ENCODE measurements at places on chromosomes 1 and 21.

DNA sequence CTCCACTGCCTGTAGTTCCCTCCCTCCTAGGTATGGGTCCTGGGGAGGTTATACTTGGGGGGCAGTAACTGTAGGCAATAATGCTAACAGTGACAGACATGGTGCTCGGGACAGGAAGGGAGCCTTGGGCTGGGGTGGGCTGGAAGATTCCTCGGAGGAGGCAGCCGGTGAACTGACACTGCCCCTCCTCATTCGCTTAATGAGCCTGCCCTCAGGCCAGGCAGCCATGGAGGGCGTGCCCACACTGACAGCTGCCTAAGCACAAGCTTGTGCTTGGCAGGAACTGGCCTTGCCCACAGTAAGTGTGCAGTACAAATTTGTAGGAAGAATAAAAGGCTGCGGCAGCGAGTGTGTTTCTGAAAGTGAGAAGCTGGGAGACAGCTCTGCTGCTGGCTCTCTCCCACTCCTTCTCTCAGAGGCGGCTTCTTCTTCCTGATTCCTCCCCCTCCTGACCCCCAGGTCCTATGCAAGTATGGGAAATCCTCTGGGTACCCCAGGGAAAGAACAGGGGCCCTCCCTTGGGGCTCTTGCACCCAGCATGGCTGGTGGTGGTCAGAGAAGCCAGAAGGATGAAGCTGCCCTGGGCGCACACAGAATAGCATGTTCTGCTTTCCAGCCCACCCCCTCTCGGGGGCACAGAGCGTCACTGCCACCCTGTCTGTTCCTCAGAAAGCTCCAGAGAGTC is 23.6 kb downstream of the OPTC start:
- DNase-seq, result no peak

GRCh38 chr1:76055987-76056386 is 18.6 kb upstream of the ST6GALNAC3 start:
- DNase-seq, result no peak

DNA sequence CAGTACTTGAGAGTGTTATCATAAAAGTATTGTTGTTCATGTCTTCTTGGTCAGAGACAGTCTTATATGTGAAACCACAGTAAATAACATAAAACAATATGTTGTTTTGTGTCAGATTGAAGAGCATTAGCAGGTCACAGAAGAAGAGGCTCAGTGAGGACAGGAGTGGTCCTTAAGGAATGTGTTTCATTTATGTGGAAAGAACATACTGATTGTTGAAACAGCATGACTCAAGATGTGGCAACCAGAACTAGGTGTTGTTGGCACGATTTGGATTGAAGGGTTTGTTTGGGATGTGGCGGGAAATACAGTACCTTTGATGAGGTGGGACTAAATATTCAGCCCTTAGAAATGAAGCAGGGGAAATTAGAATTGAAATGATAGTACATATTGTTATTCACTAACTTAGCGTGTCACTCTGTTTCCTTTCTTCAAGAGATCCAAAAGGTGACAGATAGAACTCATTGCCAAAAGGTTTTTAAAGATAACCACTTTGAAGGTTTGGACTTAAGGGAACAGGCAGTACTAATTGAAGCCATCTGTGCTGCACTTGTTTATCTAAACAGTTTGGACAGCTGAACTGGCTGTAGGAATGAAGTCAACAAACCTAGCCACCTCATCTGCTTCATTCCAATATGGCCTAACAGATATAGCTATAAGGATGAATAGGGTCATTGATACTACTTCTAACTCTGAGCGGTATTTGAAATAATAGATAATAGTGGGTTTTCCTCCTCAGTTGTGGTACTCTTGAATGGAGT is 14.4 kb downstream of the RALGPS2 start:
- no peak for DNase-seq

- DNase-seq, result no peak
Measured at GRCh38 chr1:212690816-212691403, 8.7 kb downstream of the BATF3 start.

DNA sequence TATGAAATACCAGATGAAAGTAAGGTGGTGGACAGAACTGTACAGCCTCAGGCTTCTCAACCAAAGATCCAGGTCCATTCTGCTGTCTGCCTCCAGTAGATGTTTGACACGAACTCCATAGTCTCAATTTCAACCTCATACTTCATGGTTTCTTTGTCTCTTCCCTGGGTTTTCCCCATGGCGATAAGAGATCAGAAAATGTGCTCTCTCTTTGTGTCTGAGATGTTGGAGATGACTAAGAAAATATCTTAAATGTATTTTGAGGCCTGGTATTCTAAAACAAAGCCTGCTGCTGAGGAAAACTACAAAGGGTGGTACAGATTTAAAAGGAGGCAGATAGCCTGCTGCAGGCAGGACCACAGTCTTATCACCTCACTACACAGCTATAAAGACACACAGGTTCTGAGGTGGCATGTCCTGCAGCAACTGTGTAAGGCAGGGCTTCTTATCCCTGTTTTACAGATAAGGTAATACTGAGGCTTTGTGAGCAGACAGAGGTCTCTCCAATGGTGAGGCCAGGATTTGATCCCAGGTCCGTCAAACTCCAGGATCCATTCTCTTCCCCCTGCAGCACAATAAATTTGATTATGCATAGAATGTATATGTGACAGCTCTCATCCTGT is 40.0 kb upstream of the CACNA1E start:
- DNase-seq, result no peak

DNA sequence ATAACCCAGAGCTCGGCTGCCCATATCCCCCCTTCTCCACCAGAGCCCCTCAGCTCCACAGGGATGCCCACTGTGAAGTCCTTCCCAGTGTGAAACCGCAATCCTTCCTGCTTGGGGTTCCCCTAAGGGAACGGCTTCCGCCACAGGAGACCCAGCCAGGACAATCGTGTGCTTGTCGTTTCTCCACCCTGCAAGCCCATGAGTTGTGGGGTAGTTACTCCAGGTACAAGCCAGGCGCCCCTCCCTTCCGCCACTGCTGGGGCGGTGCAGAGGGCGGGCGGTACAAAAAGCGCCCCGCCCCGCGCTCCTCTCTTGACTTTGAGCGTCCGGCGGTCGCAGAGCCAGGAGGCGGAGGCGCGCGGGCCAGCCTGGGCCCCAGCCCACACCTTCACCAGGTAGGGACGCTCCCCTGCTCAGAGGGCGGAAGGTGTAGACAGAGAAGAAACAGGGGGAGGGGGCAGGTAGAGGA is at the start of gene TINAGL1:
TSS of gene TINAGL1 (plus strand) at position 315 of the 469 bp plus-strand sequence. CDS start 634 bp downstream, outside the sequence.
- DNase-seq, result no peak

GRCh38 chr1:168752171-168752832 is 23.3 kb upstream of the DPT start:
- no peak for DNase-seq

DNA sequence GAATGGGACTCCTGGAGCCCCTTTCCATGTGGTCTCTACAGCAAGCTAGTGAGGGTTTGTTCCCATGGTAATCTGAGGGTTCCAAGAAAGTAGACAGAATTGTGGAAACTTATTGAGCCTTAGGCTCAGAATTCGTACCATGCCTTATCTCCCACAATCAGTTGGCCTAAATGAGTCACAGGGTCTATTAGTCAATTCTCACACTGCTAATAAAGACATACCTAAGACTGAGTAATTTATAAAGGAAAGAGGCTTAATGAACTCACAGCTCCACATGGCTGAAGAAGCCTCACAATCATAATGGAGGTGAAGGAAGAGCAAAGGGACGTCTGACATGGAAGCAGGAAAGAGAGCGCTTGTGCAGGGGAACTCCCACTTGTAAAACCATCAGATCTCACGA is 106.6 kb upstream of the CXADR start:
- DNase-seq, result no peak

DNA sequence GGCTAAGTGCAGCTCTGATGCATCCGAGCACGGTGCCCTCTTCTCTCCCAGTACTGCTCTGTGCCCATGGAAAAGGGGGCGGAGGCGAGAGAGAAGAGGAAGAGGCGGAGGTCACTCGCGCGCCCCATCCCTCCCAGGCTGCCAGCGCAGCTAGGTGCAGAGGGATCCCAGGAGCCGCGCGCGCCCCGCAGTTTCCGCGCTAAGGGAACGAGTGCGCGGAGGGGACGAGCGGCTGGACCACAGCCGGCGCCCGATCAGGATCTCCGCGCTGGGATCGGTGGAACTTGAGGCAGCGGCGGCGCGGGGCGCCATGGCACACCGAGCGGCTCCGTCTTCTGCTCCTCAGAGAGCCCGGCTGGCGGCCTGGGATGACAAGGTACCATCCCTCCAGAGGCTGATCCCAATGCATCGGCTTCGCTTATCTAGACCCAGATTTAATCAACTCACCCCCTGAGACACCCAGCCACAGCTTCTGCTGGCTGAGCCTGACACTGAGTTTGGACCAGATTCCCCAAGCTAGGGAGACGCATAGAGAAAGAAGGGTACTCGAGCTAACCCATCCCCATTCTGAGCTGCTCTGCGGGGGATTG is at the start of gene PTGFR:
TSS of gene PTGFR (plus strand) at position 114 of the 590 bp plus-strand sequence. CDS start 1,770 bp downstream, outside the sequence.
- DNase-seq, result no peak

DNA sequence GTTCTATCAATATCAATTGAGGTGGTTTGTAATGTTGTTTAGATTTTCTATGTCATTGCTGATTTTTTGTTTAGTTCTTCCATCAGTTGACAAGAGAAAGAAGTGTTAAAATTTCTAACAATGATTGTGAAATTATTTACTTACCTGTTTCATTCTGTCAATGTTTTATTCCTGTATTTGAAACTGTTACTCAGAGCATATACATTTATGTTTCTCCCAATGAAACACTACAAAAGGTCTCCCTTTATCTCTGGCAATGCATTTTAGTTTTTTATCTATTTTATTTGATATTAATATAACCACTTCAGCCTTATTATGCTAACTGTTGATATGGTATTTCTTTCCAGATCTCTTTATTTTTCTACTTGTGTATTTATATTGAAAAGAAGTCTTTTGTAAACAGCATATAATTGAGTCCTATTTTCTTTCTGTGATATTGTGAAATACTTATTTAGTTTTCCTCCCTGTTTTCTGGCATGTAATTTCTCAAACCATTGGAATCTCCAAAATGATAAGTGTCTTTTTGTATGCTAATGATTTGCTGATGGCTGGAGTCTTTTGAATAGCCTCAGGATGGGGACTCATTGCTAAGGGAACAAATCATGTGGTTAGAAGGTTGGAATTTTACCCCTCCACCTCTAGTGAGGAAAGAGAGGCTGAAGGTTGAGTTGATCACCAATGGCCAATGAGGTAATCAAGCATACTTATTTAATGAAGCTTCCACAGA is 122.0 kb downstream of the ADSS2 start:
- DNase-seq, result no peak

DNA sequence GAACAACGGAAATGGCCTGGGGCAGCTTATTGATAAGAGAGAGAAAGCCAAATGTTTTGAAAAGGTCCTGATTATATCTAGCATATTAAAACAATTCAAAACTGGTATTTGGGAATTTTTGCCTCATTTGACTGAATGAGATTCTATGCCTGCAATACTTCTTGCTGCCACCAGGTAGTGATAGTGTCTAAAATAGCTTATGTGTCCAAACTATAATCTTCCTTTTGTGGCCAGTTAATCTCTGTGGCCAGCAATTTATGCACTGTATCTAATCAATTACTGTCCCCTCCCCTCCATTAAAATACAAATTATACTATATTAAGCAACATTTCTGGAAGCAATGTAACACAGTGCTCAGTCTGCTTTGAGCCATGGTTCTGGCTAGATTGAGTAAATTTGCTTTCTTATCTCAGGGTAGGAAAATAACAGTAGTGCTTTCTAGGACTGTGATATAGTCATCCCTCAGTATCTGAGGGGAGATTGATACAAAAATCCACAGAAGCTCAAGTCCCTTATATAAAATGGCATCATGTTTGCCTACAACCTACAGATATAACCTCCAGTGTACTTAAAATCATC is 91.8 kb downstream of the FOXD2 start:
- no peak for DNase-seq

DNA sequence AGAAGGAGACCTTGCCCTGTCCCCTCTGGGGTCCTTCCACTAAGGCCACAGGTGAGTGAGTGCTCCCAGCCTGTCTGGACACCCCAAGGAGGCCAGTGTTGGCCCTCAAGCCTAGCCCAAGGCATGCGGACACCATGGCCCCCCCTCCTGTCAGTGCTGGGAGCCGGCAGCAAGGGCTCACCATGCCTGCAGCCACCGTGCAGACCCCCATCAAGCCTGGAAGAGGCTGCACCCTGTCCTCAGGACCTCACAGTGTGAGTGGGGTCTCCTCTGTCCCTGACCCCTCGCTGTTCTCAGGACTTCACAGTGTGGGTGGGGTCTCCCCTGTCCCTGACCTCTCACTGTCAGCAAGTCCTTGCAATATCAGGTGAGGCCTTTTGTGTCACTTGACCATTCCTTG is 33.2 kb upstream of the PRSS38 start:
- DNase-seq, result no peak

GRCh38 chr1:40857737-40858136 is 4.4 kb downstream of the CITED4 start:
- no peak for DNase-seq

GRCh38 chr1:44812822-44813543 is 4.7 kb downstream of the BTBD19 start:
- no peak for DNase-seq

GRCh38 chr1:206709772-206710459 is 25.2 kb downstream of the MAPKAPK2 start:
- DNase-seq, result no peak

DNA sequence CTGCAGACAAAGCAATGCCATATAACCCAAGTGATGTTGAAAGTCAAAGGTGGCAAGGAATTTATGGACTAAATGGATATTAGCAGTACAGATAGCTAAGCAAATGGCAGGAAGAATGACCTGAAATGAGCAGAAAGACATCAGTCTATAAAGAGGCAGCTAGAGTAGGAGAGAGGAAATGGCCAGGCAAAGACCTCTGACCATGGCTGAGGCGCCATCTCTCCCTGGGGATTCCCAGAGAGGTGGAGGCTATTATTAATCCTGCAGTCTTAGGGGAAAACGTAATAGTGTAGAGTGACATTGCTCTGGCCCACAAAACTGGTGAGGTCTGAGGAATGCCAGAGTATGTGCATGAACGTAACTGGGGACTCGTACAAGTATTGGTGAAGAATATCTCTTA is 563.6 kb upstream of the PRMT6 start:
- DNase-seq, result no peak

GRCh38 chr1:6783936-6784559 is 1.2 kb upstream of the CAMTA1 start:
- DNase-seq, result no peak

GRCh38 chr1:116401646-116402176 is 28.7 kb downstream of the ATP1A1 start:
- no peak for DNase-seq

- no peak for DNase-seq
Measured at GRCh38 chr21:40562242-40563002, 284.5 kb downstream of the DSCAM start.

- no peak for DNase-seq
Measured at GRCh38 chr1:15152318-15153183, 996 bp upstream of the TMEM51 start.

GRCh38 chr21:45655124-45655523 is 11.6 kb downstream of the PCBP3 start:
- DNase-seq, result no peak
